CD4-positive, alpha-beta T cell treated with Interleukin-6 at 100 ng/mL for 8 hours (primary cell): ENCODE measurements at places on chromosomes 1 and 21.

- DNase-seq: no peak
Measured at GRCh38 chr1:228093050-228093906, 9.8 kb downstream of the C1orf35 start.

DNA sequence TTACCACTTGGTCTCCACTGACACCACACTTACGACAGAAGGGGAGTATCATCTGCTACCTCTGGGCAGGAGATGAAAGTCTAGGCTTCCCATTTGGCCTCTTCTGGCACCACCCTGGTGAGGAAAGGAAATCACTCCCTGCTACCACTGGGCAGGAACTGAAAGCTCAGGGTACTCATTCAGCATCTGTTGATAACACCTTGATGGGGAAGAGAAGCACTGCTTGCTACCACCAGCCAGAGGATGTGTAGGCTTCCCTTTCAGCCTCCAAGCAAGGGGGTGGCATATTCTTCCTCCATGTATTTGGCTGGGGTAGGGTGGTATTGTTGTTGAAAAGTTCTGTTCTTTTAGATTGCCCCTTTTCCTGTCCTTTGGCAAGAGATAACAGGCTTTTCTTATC, 115.0 kb downstream of the ACBD6 start:
- DNase-seq: no peak

DNA sequence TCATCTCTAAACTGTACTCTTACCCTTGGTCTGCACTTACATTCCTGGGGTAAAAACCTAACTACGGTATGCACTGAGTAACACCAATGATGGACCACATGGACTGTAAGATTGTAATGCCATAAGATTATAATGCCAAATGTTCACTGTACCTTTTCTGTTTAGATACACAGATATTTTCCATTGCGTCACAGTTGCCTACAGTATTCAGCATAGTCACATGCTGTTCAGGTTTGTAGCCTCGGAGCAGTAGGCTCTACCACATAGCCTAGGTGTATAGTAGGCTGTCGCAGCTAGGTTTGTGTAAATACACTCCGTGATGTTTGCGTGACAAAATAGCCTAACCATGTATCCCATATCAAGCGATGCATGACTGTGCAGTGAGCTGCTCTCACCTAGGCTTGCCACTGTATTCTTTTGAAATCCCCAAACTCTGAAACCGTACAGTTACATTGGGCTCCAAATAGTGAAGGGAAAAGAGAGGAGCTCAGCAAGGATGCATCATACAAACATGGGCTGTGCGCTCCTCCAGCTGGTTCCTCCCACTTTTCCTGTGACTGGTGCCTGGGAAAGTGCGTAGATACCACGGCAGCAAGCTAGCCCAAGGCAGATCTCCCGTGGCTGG, 35.2 kb downstream of the CFAP57 start:
- DNase-seq: no peak

DNA sequence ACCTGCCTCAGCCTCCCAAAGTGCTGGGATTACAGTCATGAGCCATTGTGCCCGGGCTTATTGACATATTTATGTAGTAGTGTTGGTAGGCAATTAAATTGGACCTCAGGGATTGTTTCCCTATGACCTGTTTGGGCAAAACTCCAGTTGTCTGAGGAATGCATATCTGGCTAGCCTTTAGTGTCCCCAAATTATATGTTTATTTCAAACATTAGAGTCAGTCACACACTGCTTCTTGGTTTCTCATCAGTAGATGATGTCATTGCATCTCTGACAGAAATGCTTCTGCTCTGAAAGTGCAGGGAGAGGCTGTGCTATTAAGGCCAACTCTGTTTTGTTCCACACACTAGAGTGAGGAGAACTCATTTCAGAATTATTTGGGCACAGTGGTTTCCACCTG, 12.5 kb downstream of the PIP5K1A start:
- DNase-seq: no peak

GRCh38 chr21:15966231-15966630, 236.4 kb downstream of the USP25 start:
- DNase-seq: no peak

DNA sequence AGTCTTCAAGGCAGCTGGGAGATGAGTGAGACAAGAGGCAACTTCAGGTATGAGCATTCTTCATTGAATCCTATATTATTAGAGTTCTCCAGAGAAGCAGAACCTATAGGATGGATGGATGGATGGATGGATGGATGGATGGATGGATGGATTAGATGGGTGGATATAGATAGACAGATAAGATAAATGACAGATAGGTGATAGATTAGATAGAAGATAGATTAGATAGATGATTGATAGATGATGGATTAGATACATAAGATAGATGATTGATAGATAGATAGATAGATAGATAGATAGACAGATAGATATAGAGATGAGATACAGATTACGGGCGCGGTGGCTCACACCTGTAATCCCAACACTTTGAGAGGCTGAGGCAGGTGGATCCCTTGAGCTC, 43.2 kb upstream of the SPOCD1 start:
- no peak for DNase-seq

GRCh38 chr1:222711319-222712252, 705 bp downstream of the AIDA start:
- DNase-seq: peak; percentile 66

GRCh38 chr1:156359973-156360372, 9.0 kb upstream of the RHBG start:
- no peak for DNase-seq
